ENCODE measurements at places on chromosomes 12 and 14.

DNA sequence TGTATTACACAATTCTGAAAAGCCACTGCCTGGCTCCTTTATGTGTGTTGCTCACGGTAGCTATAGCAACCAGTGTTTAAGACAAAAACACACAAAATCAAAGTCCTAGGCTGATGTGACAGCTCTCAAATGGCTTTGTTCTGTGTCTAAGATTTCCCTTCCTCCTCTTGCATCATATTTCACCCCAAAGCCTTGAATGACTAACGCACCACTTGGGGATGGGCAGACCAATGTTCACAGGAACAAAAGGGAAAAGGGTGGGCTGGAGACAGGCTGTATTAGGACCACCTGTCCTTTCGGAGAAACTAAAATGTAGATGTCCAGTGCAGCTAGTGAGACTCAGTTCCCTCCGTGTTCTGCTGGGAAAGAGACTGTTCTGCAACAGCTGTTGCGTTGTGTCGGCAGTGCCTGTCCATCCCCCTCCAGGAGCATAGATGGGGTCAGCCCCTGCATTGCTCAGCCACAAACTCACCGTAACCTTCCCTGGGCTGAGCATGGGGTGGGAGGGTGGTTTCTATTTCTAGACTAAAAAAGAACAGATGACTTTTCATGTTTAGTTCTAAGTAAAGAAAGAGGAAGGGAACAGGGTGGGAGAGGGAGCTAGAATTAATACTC lies 26.8 kb upstream of the DAAM1 start:
- DNase-seq = no peak

DNA sequence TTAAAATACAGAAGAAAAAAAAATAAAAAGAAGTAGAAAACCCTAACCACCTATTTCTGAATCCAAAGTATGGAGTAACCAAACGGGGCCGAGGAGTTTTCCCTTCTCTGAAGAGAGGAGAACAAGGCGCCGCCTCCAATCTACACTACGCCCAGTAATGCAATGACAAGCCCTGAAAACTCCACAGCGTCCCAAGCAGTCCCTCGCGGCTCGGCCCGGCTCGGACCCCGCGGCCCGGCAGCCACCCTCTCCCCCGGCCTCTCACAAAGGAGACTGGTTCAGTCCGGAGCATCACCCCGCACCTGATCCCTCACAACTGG lies 371 bp downstream of the CHD8 start:
- no peak for DNase-seq

DNA sequence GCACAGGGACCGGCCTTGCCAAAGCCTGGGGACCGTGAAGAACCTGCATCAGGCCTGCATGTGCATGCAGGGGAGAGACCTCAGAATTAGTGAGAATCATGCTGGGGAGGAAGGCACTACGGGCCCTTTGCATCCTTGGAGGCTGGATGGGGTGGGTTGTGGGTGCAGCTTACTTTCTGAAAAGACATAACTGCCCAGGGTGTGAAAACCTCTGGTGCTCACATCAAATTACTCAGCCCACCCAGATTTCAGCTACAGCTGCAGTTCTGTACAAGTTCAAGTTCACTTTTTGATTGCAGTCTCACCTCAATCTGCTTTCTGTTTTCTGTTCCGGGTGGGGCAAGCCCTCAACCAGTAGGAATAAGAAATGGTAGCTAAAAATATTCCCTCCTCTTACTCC lies 130.6 kb downstream of the SLC15A4 start:
- DNase-seq = no peak

DNA sequence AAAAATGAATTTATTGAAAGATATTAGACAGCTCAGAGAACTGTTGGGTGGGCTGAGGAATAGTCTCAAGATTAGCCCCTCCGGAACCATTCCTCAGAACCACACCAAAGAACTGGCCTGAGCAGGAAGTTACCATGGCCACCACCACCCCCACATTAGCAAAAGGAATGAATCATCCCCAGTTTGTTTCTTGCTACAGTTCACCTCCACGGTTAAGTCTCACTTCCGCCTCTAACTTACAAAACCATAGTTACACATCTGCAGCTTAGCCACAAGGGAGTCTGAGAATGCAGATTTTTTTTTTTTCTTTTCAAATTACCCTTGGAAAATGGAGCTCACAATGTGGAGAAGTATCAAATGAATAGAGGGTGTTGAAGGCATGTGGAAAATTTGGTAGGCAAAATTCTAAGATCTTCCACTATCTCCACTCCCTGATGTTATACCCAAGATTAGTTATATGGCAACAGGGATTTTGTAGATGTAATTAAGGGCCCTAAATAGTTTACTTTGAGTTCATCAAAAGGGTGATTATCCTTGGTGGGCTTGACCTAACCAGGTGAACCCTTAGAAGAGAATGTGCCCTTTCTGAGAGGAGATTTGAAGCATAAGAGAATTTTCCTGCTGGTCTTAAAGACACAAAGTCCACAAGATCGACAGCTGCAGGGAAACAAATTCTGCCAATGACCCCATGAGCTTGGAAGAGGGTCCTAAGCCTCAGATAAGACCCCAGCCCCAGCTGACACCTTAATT lies 129.8 kb upstream of the KRR1 start:
- DNase-seq = no peak

DNA sequence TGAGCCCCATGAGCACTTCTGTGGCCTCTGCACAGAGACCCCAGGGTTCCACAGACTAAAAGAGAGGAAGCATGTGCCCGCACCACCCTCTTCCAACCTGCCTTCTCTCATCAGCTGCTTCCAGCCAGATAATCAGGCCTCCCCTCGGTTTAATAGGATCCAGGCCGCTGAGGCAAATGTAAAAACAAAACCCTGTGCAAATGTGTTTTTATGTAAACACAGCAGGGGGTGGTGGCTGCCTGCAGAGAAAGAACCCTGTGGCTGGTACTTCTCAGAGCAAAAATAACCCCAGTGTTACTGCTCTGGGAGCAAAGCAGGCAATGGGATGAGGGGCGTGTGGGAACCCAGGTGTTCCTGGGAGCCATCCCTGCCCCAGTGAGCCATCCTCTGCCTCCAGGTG lies 46.2 kb downstream of the WSCD2 start:
- DNase-seq = no peak

GRCh38 chr12:108117902-108118301 lies 11.2 kb upstream of the WSCD2 start:
- no peak for DNase-seq

- no peak for DNase-seq
Observed at GRCh38 chr14:92323011-92323915, at the start of gene SLC24A4. SLC24A4 (plus strand) TSS chr14:92323165; CDS start chr14:92323831, 666 bp downstream.

Data from midbrain (tissue), 1 donor.